ENCODE measurements at places on chromosomes 2 and 18. TPM values are rescaled to one million over a fixed set of nuclear protein-coding genes. Genes with fewer than 3 reads are reported as not detected.

IFIH1 gene
- 16.3 TPM for total RNA-seq

PIEZO2 gene
- total RNA-seq = 2.3 TPM

DNA sequence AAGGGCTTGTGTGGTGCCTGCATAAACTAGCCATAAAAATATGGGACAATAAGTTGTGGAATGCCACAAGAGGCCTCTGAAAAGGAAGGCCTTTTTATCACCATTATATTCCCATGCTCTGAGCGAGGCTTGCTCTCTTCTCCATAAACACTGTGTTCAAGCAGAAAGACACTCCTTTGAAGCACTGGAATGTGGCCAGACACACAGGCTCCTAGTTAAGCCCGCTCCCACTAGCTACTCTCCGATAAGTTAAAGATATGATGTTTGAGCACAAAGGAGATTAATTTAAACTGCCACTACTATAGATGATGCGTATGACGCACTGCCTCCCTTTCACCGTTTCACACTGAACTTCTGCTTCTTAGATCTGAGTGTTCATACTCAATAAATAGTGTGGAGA lies 188.7 kb upstream of the TWIST2 start:
- no peak for DNase-seq

GRCh38 chr2:3159782-3160545 lies 217.7 kb downstream of the EIPR1 start:
- DNase-seq = no peak

GRCh38 chr18:22490429-22490846 lies 72.7 kb upstream of the CTAGE1 start:
- DNase-seq = no peak

All from aorta (tissue), 5 donors.